Effector memory CD8-positive, alpha-beta T cell (primary cell): ENCODE measurements at places on chromosomes 1 and 21.

GRCh38 chr1:30650038-30650967, 73.1 kb downstream of the MATN1 start:
- peaks cover 4% of the 10 kb centered on the region for H3K36me3 ChIP-seq
- DNase-seq: no peak
- no peak overlapping the region for H3K27ac ChIP-seq
- H3K4me1 ChIP-seq: peaks cover 11% of the 10 kb centered on the region

DNA sequence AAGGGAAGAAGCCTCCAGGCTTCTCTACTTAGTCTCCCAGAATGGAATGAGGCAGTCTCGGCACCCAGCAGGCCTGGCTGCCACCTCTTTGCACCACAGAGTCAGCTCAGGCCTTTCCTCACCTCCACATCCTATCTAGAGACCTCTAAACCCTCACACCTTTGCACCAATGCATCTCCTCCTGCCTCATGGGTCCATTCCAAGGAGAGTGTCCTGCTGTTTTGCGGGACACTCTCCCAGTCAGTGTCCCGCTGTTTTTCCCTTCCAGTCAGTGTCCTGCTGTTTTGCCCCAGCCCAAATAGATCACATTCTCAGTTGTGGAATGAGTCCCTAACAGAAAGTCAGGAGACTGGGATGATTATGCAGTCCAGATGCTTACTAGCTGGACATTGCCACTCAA, 185.6 kb upstream of the CAMK1G start:
- no peaks in the 10 kb centered on the region for H3K4me1 ChIP-seq
- H3K36me3 ChIP-seq: no peaks in the 10 kb centered on the region
- no peak overlapping the region for H3K27ac ChIP-seq
- no peak overlapping the region for H3K4me3 ChIP-seq
- H3K27me3 ChIP-seq: peaks cover 30% of the 10 kb centered on the region
- DNase-seq: no peak

- peaks cover 45% of the 10 kb centered on the region for H3K4me1 ChIP-seq
- no peaks in the 10 kb centered on the region for H3K27me3 ChIP-seq
Observed at GRCh38 chr21:32710069-32710784, 17.6 kb downstream of the SYNJ1 start.

- no peaks in the 10 kb centered on the region for H3K27me3 ChIP-seq
- no peak overlapping the region for H3K27ac ChIP-seq
- H3K4me1 ChIP-seq: no peaks in the 10 kb centered on the region
- no peak overlapping the region for H3K4me3 ChIP-seq
- no peak for DNase-seq
Observed at GRCh38 chr1:70897273-70897672, 150.3 kb downstream of the PTGER3 start.

DNA sequence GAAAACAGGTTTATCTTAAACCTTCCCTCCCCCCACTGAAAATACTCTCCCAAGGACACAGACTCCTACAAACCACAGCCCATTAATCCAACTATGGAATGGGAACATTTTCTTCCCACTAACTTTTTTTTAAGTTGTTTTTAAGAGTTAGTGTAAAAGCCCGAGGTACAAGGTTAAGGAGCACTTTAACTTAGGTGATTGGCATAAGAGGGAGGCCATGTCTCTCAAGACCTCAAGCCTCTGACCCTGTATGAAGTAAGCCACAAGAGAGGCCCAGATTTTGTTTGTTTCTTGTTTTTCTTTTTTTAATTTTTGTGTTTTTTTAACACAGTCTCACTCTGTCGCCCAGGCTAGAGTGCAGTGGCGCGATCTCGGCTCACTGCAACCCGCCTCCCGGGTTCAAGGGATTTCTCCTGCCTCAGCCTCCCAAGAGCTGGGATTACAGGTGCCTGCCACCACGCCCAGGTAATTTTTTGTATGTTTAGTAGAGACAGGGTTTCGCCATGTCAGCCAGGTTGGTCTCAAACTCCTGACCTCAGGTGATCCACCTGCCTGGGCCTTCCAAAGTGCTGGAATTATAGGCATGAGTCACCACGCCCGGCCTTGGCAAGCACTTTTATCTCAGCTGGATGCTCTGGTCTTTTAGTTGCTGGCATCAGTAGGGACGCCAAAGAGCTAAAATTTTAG, 14.4 kb downstream of the ARMH1 start:
- DNase-seq: no peak
- no peaks in the 10 kb centered on the region for H3K36me3 ChIP-seq
- H3K27ac ChIP-seq: no peak overlapping the region
- H3K27me3 ChIP-seq: peaks cover 7% of the 10 kb centered on the region
- H3K4me1 ChIP-seq: no peaks in the 10 kb centered on the region

DNA sequence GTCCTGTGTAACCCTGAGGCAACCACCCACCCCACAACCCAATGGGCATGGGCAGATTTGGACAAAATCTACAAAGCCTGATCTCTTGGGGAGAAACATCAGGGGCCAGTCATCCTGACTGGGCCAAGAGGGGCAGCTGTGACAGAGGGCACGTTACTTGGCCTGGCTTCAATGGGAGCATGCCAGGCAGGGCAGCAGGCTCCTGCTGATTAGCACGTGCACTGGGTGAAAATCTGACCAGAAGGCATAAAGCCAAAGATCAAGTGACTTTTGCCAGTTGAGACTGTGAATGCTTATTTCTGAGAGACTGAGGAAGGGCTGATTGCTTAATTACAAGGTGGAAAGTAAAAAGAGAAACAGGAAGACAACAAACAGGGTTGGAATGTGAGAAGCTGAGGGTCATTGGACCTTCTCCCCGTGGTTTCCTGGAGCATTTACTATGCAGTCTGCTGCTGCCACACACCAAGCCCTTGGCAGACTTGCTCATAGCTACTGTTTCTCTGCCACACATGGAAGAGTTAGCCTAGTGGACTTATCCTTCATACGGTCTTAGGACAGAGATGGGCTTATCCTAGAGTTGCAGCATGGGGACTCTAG, 39.8 kb upstream of the TNR start:
- no peak overlapping the region for H3K27ac ChIP-seq
- no peak overlapping the region for H3K4me3 ChIP-seq
- no peaks in the 10 kb centered on the region for H3K36me3 ChIP-seq

- peaks cover 86% of the 10 kb centered on the region for H3K27me3 ChIP-seq
- H3K27ac ChIP-seq: no peak overlapping the region
- no peak overlapping the region for H3K4me3 ChIP-seq
Observed at GRCh38 chr1:156627313-156627880, 8.2 kb downstream of the HAPLN2 start.

GRCh38 chr1:60149251-60149650, 75.7 kb upstream of the C1orf87 start:
- no peak for DNase-seq
- no peak overlapping the region for H3K4me3 ChIP-seq
- H3K4me1 ChIP-seq: no peaks in the 10 kb centered on the region
- H3K27ac ChIP-seq: no peak overlapping the region
- H3K27me3 ChIP-seq: no peaks in the 10 kb centered on the region

GRCh38 chr1:98698625-98699024, 37.1 kb downstream of the SNX7 start:
- H3K27me3 ChIP-seq: no peaks in the 10 kb centered on the region
- H3K4me1 ChIP-seq: no peaks in the 10 kb centered on the region
- H3K36me3 ChIP-seq: peaks cover 3% of the 10 kb centered on the region
- no peak for DNase-seq
- H3K4me3 ChIP-seq: no peak overlapping the region

DNA sequence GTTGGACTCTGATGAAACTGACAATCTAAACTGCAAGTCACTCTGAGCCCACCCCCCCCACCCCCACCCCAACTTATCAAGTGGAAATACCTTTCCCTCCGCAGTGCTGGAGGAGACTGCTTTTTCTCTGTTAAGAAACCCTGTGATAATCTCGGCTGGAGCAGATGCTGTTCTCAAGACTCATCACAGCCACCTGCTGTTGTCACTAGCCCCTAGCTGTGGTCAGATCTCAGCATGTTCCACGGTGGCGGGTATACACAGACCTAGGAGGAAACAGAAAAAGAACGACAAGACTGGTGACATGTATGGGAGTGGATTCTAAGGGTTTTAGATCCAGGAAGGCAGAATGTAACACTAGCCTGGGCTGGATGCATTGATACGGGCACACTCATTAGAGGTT, 2.3 kb downstream of the ACTL8 start:
- H3K27me3 ChIP-seq: no peaks in the 10 kb centered on the region
- DNase-seq: no peak
- no peaks in the 10 kb centered on the region for H3K36me3 ChIP-seq
- no peak overlapping the region for H3K27ac ChIP-seq
